ENCODE measurements at places on chromosomes 7 and 10.

GRCh38 chr7:36346260-36346831, 43.3 kb upstream of the ANLN start:
- no peak for DNase-seq

- DNase-seq, result no peak
These were observed 8.2 kb upstream of the MYPN start for GRCh38 chr10:68101066-68101465.

- DNase-seq, result no peak
These were observed 95.3 kb downstream of the HDAC9 start for GRCh38 chr7:18590744-18591340.

- DNase-seq, result no peak
These were observed 535.9 kb downstream of the AUTS2 start for GRCh38 chr7:70134029-70134770.

DNA sequence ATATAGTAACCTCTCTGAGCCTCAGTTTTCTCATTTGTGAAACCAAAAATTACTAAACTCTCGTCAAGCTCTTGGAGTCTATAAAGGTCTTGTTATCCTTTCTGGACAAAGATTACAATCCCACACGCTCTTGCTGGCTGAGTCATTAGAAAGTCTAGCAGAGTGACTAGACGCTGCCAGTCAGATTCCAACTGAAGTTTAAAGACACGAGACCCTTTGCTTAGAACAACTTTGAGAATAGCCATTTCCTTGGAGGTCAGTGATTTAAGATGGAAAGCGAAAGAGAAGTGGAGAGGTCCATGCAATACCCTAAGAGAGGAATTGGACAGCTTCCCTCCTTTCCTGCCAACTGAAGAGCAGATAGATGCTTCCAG, 119.5 kb downstream of the APBB1IP start:
- no peak for DNase-seq

DNA sequence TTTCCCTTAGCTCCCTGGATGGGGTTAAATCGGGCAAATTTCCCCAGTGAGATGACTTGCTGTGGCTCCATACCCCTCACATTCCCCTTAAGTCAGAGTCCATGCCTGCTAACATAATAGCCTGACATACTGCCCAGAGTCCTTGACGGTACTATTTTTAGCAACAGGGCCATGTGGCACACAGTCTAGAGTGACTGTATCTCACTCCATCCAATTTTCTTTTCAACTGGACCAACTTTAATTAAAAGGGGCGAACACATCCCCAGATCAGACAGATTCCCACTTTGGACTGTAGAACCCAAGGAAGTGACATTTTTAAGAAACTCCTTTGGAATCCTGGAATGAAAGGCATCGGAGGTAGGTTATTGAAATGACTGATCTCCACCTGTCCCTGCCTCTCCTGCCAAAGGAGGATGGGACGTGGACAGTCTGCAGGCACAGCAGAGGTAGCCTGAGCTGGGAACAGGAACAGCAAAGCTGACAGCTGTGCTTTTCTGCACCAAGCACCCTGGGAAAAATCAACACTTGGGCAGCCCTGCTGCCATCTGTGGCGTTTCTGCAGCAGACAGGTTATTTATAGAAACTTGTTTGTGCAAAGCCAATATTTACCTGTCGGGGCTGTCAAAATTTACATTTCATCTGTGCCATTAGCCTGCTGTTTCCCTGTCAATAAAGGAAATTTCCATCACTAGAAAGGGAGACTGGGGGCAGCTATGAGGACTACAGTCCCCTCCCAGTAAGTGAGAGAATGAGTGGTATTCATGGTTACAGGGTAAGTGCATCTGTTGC, 221.5 kb upstream of the AOAH start:
- no peak for DNase-seq

DNA sequence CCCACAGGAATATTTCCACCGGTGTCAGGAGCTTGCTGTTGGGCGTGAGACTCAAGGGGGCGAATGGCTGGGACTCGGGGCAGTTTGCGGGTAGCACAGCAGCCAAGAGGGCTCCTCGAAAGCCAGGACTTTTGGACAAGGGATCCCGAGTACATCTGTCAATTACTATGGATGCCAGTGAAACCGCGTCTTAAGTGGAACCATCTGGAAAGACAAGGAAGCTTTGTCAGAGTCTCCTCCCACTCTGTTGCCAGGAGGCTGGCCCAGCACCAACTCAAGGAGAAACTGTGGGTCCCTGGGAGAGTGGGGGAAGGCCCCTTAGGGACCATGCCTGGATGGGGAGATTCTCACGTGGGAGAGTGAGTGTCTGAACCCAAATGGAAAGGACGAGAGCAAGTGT, 57.1 kb downstream of the C10orf143 start:
- no peak for DNase-seq

DNA sequence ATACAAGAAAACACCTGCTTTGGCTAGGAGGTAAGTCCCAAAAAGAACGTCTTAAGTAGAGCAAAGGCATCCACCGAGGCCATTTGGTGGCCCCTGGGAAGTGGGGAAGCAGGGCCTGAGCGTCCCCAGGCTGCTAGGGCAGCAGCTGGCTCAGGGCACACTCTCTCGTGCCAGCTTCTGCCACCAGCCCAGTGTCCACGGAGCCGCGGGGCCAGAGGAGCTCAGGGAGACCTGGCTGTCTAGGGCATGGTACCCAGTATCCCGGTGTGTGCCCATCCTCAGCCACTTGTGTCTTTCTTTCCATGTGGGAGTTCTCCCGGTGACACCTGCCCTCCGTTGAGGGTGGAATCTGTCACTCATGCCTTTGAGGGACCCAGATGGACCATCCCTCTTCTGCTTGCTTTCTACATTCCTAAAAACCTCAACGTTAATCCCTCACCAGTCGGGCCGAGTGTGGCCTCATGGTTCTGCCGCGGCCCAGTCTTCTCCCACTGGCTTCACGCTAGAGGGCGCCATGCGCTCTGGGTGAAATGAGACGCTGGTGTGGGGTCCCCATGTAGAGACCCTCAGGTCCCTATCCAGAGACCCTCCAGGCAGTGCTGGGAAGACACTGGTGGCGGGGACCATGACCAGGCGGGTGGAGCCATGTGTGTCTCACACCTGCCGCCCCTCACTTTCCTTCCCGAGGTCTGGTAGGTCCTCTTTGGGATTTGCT, 9.5 kb upstream of the AP5Z1 start:
- DNase-seq, result no peak

- DNase-seq, result no peak
These were observed 28.0 kb upstream of the SLC39A12 start for GRCh38 chr10:17923728-17924127.

- peak; percentile 68 for DNase-seq
These were observed at the start of gene BRAF for GRCh38 chr7:140924821-140925421. Gene BRAF, minus strand, starts transcription at chr7:140924929. Its CDS starts 226 bp downstream, at chr7:140924703.

DNA sequence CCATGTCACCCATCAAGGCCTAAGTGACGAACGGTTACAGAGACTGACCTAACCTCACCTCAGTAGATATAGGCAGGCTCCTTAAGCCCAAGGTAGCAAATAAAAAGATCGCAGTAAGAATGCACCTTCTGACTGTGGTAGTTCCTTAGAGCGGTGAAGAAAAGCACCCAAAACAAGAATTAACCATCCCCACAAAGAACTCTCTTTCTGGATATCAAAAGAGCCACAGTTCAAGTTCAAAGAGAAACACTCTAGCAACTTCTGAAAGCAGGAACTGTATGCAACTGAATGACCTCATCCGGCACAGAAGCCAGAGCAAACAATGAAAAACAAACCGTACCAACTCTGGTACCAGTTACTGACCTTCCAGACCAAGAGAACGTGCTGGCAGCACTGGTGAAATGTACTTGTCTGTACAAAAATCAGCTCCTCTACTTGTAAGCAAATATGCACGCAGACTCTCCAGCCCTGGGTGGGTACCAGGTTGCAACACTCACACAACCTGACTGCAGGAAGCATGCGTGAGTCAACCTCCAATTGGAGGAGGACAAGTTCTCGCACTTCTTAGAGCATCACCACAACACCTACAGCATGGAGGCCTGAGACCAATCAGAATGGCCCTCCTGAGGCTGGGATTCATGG, 202.7 kb downstream of the FAM107B start:
- DNase-seq, result no peak

DNA sequence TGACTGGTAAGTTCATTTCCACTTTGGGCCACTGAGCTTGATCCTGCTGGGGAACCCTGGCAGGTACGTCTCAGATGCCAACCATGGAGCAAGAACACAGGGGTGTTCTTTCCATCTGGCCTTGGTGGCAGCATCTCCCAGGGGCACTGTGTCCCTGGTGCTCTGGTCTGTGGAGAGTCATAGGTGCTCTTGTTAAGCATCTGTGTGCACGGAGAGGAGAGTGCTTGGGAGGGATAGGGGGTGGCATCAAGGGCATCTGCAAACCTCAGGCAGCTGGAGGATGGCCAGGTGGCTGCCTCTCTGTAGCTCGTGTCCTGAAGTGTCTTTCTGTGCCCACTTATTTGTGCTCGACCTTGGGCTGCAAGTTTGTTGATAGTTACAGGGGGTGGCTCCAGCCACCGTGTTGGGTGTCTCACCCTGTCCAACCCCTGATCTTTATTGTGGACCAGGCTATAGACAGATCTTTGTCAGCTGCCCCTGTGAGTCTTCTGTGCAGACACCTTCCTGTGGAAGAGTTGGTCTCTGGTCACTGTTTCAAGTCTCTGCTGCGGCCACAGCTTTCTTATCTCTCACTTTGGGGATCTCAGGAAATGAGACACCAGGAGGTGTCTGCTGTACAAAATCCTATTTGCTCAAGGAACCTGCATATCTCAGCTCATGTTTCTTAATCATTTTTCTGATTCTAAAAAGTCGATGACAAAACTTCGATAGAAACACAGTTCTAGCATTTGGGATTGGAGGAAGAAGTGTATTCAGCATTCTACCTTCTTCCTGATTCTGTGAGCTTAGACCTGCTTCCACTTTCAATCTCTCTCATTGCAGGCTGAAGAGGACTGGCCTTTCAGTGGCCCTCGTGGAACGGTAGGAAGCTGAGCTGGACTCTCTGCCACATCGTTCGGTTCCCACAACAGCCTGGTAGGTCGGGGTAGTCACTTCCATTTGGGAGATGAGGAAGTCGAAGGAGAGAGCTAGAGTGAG, 17.2 kb upstream of the GIMAP8 start:
- DNase-seq, result no peak

GRCh38 chr7:106610996-106611886, 49.7 kb downstream of the CCDC71L start:
- no peak for DNase-seq

- DNase-seq, result no peak
These were observed 69.8 kb downstream of the ADD3 start for GRCh38 chr10:110077436-110078130.

DNA sequence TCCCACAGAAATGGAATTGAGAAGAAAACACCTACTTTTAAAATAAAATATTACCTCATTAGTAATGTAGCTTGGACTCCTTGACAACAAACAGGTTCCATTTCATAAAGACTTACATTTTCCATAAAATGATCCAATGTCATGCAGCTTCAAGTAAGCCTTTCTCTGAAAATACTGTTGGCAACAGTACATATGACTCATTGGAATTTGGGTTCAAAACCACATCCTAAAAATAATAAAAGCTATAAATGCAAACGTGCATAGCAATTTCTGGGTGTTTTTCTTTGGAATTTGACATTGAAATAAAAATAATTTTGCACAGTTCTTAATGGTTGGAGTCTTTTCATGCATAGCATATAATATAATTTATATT, 47.9 kb downstream of the FHIP2A start:
- DNase-seq, result no peak

DNA sequence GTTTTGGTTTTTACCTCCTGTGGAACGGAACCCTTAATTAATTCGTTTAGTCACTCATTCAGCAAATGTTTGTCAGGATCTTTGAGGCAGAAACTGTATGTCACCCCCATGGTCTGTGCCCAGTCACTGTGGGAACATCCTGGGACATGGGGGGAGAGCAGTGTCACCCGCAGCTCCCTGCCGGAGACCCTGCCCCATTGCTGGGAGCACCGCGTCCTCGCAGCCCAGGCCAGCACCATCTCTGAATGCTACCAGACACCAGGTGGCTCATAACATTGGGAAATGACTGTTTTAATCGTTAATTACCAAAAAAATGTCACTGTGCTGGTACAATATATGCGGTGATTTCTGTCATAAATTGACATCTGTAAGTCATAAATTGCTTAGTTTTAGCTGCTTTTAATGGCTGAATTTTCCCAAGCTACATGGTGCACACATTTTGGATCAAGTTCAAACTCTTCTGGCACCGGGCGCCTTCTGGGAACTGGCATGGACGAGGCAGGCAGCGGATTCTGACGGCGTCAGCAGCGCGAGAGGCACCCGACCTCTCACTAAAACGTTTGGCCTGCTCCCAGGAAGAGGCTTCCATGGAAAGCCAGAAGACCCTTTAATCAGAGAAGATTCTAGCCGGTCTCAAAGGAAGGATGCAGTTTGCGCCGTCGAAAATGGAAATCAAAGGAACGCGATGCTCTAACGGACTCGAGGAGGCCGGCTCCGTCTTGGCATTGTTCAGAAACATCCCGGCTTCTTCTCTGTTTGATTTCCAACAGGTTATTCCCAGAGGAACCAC, 184.2 kb downstream of the ADARB2 start:
- no peak for DNase-seq

- DNase-seq, result no peak
These were observed 166.2 kb upstream of the ASAH2 start for GRCh38 chr10:50417486-50417885.

- no peak for DNase-seq
These were observed 11.4 kb downstream of the GIMAP6 start for GRCh38 chr7:150620617-150621371.

DNA sequence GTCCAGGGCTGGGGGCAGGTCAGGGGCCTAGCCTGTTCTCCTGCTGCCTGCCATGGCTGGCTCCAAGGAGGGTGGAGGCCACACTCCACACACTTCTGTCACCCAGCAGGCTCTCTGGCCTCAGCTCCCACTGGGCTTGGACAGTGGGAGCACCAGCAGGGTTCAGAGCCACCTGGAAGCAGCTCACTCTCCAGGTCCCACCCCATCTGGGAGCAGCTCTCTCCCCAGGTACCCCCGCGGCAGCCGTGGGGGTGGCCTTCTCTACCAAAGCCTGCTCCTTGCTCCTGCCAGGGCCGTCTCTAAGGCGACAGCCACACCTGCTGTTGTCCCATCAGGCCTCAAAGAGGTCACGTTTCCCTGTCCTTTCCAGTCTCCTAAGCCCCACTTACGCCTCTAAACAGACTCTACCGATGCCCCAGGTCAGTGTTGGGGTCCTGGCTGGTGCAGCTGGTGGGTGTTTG, 142.5 kb upstream of the RET start:
- DNase-seq, result no peak
